ENCODE measurements at places on chromosomes 16 and 17.
A peak's percentile ranks its signal among the peaks of the same experiment; 100 is the strongest.

- DNase-seq, result no peak
Observed at GRCh38 chr17:33929181-33929724, 325.8 kb upstream of the CCL2 start.

- DNase-seq, result no peak
Observed at GRCh38 chr17:81664051-81664470, 2.3 kb downstream of the OXLD1 start.

DNA sequence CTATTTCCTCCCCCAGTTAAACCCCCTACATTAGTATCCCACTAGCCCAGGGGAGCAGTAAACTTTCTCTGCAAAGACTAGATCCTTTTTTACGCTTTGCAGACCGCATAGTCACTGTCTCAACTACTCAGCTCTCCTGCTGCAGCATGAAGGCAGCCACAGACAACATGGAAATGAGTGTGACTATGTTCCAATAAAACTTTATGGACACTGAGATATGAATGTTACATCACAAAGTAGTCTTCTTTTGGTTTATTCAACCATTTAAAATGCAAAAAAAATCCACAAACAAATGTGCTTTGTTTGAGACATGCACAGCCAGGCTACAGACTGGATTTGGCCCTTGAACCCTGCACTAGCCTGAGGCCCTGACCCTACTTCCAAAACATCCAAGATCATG, 1.9 kb upstream of the RNASEK start:
- no peak for DNase-seq

- no peak for DNase-seq
Observed at GRCh38 chr16:3012246-3012645, 477 bp upstream of the CLDN9 start.

DNA sequence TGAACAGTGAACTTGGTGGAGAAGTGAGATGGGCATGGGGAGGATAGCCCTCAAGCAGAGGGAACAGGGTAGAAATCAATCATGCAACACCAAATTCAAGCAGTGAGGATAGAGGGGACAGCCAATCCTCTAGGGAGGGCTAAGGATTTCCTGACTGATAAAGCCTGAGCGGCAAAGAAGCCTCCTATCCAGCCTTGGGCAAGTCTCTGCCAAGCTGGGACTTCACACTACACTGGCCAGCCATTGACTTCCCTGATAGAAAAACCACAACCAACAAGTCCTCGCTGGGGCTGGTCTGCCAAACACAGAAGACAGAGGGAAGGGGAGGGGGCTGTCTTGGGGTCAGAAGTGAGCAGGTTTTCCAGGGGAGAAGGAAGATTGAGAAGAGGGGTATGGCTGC, 2.5 kb upstream of the FBXL19 start:
- no peak for DNase-seq

DNA sequence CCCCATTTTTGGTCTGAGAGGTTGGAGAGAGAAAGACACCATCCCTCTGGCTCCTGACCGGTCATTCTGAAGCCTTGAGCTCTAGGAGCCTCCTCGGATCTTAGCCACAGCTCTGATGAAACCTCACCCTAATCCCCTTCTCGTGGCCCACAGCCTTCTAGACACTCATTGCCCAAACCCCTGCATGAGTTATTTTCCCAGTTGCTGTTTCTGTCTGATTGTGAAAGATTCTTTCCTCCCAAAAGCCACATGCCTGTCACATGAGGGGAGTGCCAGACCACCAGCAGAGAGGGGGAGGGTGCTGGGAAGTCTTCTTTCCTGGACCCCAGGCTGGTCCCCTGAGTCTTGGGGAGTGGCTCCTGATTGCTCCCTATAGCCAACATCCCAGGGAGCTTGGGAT, 17.6 kb upstream of the ABR start:
- DNase-seq, result no peak

GRCh38 chr17:65345261-65346005, 208.3 kb downstream of the RGS9 start:
- no peak for DNase-seq

- DNase-seq, result no peak
Observed at GRCh38 chr17:41329279-41329948, 13.9 kb upstream of the KRTAP17-1 start.

- peak; percentile 65 for DNase-seq
Observed at GRCh38 chr17:10646392-10646990, 10.6 kb downstream of the MYH3 start.

GRCh38 chr16:17228708-17229055, 242.1 kb downstream of the XYLT1 start:
- DNase-seq, result no peak

DNA sequence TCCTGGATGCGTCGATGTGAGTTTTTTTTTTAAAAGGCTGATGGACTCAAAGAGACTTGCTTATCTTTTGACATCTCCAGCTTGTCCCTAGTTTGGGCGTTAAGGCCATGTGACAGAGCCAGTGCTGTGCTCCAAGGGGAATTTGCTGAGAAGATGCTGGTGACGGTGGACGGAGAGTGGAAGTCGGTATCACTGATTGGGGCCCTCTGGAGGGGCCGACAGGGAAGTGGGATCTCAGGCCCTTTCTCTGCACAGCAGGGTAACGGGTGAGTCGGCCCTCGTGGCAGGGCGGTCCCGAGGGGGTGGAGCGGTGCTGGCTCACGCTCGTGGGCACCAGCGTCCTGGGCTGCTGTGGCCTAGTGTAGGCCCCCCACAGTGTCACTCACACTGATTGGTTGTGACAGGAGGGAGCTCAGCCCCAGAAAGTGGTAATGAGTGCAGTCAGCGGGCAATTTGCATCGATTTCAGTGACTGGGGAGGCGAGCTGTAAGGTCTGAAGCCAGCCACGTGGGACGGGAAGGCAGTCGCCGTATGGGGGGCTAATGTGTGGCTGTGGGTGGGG, 91.3 kb downstream of the TBC1D16 start:
- no peak for DNase-seq

- DNase-seq, result no peak
Observed at GRCh38 chr16:84138824-84139627, 6.0 kb downstream of the HSDL1 start.
